Caudate nucleus (tissue), 63 donors: ENCODE measurements at places on chromosomes 12 and 14.

GRCh38 chr12:120944645-120945217 lies 33.6 kb upstream of the HNF1A start:
- DNase-seq = no peak

GRCh38 chr12:89833337-89834252 lies 125.0 kb upstream of the ATP2B1 start:
- DNase-seq = no peak

DNA sequence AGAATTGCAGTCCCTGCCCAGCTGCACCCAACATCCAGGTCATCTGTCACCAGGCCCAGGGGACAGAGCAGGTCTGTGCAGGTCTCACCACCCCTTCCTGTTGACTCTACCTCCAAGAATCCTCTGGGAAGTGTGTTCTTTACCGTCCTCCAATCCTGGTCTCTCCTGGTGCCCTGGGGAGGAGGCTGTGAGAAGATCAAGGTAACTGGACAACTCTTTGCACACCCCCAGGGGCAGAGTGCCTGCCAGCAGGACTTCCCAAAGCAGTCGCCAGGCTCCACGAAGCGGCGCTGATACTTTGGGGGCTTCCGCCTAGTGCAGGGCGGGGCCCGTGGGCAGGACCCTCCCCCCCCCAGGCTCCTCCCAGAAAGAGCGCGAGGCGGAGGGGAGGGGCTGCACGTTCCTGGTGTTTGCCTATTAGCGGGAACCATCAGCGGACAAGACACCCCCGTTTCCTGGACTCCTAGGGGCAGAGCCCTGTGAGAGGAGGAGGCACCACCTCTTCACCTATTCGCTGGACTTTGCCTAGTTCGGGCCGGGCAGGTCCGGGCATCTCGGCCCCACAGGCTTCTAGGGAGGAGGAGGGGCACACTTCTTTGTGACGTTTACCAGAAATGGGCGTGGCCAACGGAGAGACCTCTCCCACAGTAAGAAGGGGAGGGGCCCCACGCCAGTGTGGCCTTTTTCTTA lies 918.0 kb downstream of the AACS start:
- no peak for DNase-seq

DNA sequence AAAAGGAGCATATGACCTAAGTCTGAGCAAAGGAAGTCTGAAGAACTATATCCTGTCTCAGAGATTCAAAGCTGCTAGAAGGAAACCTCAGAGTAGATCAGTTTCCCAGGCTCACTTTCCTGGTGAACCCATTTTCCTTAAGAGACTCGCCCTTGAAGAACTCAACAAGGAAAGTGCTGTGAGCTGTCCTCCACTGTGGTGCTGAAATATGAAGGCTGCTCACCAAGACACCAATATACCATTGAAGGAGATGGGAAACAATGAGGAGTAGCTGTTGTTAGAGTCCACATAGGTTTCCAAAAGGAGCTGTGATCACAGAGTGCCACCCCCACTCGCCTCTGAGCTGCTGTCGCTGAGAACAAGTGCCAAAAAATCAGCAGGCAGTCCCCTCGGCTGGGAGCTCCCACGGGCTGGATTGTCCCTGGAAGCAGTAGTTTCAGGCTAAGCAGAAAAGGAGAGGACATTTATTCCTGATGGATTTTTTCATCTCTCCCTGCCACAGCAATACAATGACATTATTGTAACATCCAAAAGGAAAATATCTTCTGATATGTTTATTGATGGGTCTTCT lies 282.1 kb downstream of the RPS29 start:
- no peak for DNase-seq

- no peak for DNase-seq
These were observed 9.4 kb downstream of the KCNA1 start for GRCh38 chr12:4918950-4919660.

- no peak for DNase-seq
These were observed 20.2 kb upstream of the SELPLG start for GRCh38 chr12:108653922-108654321.

DNA sequence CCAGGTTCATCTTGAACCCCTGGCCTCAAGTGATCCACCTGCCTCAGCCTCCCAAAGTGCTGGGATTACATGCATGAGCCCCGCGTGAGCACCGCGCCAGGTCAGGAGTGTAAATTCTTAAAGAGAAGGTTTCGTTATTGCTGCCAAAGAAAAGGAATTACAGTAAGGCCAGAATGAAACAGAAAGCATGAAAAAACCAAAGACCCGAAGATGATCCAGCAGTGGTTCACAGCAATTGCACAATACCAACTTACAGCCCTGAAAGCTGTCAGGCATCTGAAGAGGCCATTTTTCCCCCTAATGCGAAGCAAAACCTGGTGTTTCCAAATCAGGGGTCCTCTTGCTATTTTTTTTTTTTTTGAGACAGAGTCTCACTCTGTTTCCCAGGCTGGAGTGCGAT lies 10.3 kb downstream of the RBM23 start:
- no peak for DNase-seq

- DNase-seq = no peak
These were observed 74.5 kb upstream of the DYNC1H1 start for GRCh38 chr14:101889898-101890297.

GRCh38 chr12:87157791-87158190 lies 871.4 kb downstream of the C12orf50 start:
- DNase-seq = no peak

DNA sequence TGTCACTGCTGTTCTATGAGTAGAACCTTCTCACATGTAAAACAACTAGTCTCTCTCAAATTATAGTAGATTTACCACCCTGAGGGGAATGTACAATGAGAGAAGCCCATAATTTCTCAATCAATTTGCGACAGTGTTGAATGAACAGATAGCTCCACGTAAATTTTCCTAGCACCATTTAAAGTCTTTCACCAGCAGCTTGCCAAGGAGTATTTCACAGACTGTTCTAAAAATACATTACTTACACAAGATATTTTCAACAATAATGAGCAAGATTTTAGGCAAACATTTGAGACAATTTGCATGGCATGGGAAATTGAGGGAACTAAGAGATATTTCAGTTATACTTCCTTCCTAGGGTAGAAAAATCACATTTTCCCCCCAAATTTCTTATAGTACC lies 151.6 kb downstream of the KICS2 start:
- no peak for DNase-seq

GRCh38 chr12:22313963-22314330 lies 20.6 kb downstream of the ST8SIA1 start:
- DNase-seq = no peak

DNA sequence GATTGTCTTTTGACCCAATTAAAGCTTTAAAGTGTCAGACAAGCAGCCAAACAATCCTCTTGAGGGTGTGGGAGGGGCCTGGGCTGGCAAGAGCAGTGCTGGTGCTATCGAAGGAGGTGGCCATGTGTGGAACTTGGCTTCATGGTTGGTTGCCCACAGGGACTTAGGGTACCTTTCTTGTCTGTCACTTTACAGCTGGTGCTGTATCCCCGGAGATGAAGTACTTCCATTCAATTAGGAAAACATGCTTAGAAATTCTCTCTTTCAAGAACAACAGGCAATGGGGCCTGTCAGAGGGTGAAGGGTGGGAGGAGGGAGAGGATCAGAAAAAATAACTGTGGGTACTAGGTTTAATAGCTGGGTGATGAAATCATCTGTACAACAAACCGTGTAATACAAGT lies 86.5 kb downstream of the DAAM1 start:
- DNase-seq = no peak

DNA sequence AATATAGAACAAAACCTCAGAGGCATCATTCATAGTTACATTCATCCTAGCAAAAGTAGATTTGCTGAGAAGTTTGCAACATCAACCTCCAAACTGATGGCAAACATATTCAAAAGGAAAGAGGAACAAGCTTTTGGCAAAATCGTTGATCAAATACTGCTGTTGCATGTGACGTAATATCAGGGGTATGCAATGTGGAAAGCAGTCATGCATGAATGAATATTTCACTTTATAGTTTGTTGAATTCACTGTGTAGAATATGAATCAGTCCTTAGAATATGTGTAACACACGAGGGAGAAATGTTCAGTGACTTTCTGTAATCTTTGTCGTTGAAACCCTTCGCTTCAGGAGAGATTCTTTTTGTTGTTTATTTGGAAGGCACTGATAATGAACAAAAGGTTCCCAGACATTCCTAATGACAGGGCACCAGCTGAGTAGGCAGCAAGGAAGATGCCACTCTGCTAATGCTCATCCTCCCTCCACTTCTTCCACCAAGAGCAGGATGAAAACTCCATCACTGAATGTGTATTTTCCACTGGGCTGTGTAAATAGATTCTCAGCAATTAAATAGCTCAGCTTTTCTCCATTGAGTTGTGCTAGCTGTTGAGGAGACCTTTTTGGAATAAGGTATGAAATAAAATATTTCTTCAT lies 126.1 kb downstream of the PELI2 start:
- DNase-seq = no peak

DNA sequence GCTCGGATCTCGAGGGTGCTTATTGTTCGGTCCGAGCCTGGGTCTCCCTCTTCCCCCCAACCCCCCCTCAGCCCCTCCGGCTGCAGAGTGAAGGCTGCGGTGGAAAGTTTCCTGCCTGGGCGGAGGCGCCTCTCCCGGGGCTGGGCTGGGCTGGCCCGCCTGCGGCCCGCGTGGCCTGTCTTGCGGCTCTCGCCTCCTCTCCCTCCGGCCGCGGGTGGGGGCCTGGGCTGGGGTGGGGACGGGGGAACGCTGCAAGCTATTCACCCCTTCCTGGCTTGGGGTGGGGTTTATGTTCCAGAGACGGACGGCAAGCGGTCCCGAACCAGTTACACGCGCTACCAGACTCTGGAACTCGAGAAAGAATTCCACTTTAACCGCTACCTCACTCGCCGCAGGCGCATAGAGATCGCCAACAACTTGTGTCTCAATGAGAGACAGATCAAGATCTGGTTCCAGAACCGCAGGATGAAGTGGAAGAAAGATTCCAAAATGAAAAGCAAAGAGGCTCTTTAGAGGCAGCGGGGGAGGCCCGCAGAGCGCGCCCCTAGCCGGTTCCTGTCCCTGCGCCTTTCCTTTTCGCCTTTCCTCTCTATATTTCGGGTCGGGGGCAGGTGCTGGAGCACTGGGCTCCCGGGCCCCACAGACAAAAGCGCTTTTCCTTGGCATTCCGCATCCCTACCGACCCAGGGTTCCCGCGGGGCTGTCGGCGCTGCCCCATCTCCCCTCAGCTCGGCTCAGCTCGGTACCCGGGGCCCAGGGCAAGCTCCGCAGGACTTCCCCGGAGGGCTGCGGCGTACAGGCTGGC lies 1.3 kb downstream of the HOXC5 start:
- DNase-seq = no peak

- DNase-seq = no peak
These were observed 93.5 kb upstream of the FOXG1 start for GRCh38 chr14:28673056-28673455.
